Skin of body (tissue), 3 donors: ENCODE measurements at places on chromosomes 12 and 14. TPM values are rescaled to one million over a fixed set of nuclear protein-coding genes. Genes with fewer than 3 reads are reported as not detected.

The ATL1 gene
- total RNA-seq = 11.9 TPM

The INHBC gene
- not detected for total RNA-seq

The KCNC2 gene
- total RNA-seq = 0.20 TPM

The SLC35F4 gene
- total RNA-seq = 0.10 TPM

The LAG3 gene
- total RNA-seq = 0.49 TPM

The ZNF385A gene
- total RNA-seq = 10.5 TPM

The RPGRIP1 gene
- 0.10 TPM for total RNA-seq

The MYF5 gene
- total RNA-seq = 3.5 TPM

The STXBP6 gene
- 7.6 TPM for total RNA-seq

The CCDC197 gene
- total RNA-seq = not detected

The TGM1 gene
- 26.1 TPM for total RNA-seq

The RAD9B gene
- total RNA-seq = 0.79 TPM

The PMCH gene
- not detected for total RNA-seq

The PLA2G1B gene
- total RNA-seq = not detected

The KRT76 gene
- total RNA-seq = not detected

The SNRNP35 gene
- 21.8 TPM for total RNA-seq

The CLEC1A gene
- total RNA-seq = 2.8 TPM

The AMN1 gene
- total RNA-seq = 12.0 TPM

The KERA gene
- 4.8 TPM for total RNA-seq

The TESPA1 gene
- 0.30 TPM for total RNA-seq

The RIPK3 gene
- 5.6 TPM for total RNA-seq

The PGAM5 gene
- 16.3 TPM for total RNA-seq

The MFAP5 gene
- total RNA-seq = 125 TPM

The LRRC43 gene
- not detected for total RNA-seq

The RASSF8 gene
- 45.3 TPM for total RNA-seq

The B4GALNT1 gene
- 1.7 TPM for total RNA-seq

The EEF1AKMT3 gene
- 8.9 TPM for total RNA-seq

The KRT85 gene
- 98.6 TPM for total RNA-seq

The CELA1 gene
- total RNA-seq = not detected

The CLMN gene
- total RNA-seq = 13.6 TPM

The NXPH4 gene
- 6.6 TPM for total RNA-seq

The CEBPE gene
- total RNA-seq = 1.5 TPM

The SERPINA10 gene
- total RNA-seq = not detected

The MAP3K9 gene
- total RNA-seq = 6.9 TPM

The GPR84 gene
- 0.79 TPM for total RNA-seq

The GUCY2C gene
- 0.10 TPM for total RNA-seq

The NFATC4 gene
- 33.7 TPM for total RNA-seq

The CACNA2D4 gene
- 1.9 TPM for total RNA-seq

The RD3L gene
- not detected for total RNA-seq

The SLC10A1 gene
- not detected for total RNA-seq

The SLCO1B3 gene
- not detected for total RNA-seq

The DTX1 gene
- 9.0 TPM for total RNA-seq

The CRADD gene
- 15.5 TPM for total RNA-seq

The FAM161B gene
- 3.4 TPM for total RNA-seq

The RTN1 gene
- total RNA-seq = 6.1 TPM

The TPPP2 gene
- total RNA-seq = not detected

The TMTC1 gene
- 21.9 TPM for total RNA-seq

The KRT6C gene
- total RNA-seq = 3.5 TPM

The NPFF gene
- 0.59 TPM for total RNA-seq

The TMEM121 gene
- total RNA-seq = 3.7 TPM

The SPX gene
- total RNA-seq = 1.5 TPM

The ENO2 gene
- 9.0 TPM for total RNA-seq

The SELPLG gene
- total RNA-seq = 4.2 TPM

The KRT86 gene
- total RNA-seq = 40.8 TPM

The DHRS2 gene
- total RNA-seq = not detected

The KRT83 gene
- total RNA-seq = 18.8 TPM

The B3GNT4 gene
- 0.59 TPM for total RNA-seq

The FOXN4 gene
- total RNA-seq = 0.10 TPM
